ENCODE measurements at places on chromosomes 2 and 18.

- DNase-seq = no peak
Measured at GRCh38 chr18:51194604-51195003, 2.9 kb downstream of the MEX3C start.

- no peak for DNase-seq
Measured at GRCh38 chr2:1781291-1782080, 37.2 kb upstream of the PXDN start.

GRCh38 chr18:41449612-41450011 is 505.4 kb upstream of the PIK3C3 start:
- no peak for DNase-seq

GRCh38 chr2:183614799-183615435 is 490.7 kb downstream of the NUP35 start:
- DNase-seq = peak; percentile 66

DNA sequence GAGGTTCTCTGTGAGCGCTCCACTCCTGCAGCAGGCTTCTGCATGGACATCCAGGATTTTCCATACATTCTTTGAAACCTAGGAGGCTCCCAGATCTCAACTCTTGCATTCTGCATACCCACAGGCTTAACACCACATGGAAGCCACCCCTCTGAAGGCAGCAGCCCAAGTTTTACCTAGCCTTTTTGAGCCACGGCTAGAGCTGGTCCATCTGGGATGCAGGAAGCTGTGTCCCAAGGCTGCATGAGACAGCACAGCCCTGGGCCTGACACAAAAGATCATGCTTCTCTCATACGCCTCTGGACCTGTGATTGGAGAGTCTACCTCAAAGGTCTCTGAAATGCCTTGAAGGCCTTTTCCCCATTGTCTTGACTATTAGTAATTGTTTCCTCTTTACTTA is 53.6 kb upstream of the RPRM start:
- DNase-seq = no peak

DNA sequence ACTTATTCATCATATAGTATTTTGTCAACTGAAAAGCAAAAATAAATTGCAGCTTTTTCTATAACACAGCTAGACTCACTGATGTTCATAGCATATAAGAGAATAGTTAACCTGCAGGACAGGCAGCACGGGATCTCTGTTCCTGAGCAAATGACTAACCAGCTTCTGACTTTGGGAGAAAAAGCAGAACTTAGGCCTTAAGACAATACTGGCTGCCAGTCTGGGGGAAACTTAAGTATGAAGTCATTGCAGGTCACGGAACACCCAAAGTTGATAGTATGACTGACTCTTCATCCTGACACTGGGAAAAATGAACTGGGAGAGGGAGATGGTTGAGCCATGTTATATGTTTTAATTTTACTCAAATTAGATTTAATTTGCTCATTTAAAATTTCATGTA is 113.0 kb downstream of the DPP4 start:
- DNase-seq = no peak

DNA sequence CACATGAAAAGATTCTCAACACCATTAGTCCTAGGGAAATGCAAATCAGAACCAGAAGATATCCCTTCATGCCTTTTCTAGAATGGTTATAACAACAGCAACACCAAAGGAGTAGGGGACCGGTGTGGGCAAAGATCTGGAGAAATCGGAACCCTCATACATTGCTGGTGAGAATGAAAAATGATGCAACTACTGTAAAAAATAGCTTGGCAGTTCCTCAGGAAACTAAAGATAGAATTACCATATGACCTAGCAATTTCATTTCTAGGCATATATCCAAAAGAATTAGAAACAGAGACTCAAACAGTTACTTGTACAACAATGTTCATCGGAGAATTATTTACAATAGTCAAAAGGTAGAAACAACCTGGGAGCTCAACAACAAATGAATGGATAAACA is 29.2 kb upstream of the CDH7 start:
- no peak for DNase-seq

DNA sequence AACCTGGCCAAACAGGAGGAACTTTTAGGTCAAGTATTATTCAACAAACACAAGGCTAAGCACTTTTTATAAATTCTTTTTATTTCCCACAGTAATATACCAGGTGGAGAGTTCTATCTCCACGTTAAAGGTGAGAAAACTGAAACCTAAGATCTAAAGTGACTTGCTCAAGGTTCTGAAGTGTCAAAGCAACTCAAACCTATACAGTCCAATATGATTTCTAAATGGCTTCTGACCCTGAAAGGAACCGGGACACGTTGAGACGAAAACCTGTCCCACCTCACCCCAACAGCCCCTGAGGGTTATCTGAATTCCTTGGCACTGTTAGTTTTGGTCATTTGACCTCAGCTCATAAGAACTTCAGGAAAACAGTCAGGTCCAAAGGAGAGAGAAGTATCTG is 814.5 kb upstream of the LRATD1 start:
- no peak for DNase-seq

DNA sequence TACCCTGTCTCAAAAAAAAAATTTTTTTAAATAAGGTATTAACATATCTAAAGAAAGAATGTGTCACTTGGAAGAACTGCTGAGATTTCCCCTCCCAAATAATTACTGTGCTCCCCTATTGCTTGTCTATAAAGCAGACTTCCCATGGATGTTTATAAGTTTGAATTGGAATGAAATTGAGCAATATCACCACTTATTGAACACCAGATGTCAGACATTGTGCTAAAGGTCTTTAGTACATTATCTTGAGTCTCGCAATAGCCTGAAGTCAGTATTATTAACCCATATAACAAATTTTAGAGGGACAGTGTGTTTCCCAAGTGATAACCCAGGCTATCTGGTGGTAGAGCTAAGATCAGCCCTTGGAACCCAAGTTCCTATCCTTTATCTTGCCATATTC is 102.9 kb upstream of the MSH2 start:
- DNase-seq = no peak

- no peak for DNase-seq
Measured at GRCh38 chr18:65206551-65207260, 544.1 kb upstream of the CDH7 start.

DNA sequence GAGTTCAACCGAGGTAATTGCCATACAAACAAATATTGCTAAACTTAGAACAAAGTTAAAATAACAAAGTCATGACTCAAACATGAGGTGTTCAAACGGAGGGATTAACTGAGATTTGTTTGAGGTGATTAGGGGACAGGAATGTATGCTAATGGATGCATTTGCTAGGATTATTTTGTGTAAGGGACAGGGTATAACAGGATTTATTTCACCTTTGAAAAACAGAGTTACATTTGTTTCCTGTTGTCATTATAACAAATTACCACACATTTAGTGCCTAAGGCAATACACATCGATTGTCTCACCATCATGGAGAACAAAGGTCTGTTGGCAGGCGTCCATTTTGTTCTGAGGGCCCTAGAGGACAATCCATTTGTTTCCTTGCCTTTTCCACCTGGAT is 304.3 kb upstream of the CNTNAP5 start:
- no peak for DNase-seq

DNA sequence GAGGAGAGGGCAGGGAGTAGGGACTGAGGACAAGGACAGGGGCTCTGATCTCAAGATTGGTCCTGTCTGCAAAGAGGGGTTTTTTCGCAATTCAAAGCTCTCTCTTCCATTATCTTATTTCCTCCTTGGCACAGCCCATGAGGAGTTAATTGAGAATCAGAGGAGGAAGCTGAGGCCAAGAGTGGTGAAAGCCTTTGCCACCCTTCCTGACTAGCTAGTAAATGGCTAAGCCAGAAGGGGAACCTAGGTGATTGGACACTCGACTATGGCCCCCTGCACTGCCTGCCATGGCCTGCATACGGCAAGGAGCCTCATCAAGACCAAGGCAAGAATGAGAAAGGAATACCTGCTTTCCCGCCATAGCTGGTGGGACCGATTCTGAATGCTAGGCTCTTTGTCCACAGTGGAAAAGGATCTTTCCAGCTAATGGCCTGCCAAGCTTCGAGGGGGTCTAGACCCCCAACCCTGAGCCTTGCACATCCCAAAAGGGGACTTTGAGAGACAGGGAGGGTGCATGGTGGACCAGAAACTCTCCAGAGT is 237.9 kb downstream of the HAUS1 start:
- DNase-seq = no peak

- no peak for DNase-seq
Measured at GRCh38 chr2:240024766-240025165, 376 bp downstream of the NDUFA10 start.

DNA sequence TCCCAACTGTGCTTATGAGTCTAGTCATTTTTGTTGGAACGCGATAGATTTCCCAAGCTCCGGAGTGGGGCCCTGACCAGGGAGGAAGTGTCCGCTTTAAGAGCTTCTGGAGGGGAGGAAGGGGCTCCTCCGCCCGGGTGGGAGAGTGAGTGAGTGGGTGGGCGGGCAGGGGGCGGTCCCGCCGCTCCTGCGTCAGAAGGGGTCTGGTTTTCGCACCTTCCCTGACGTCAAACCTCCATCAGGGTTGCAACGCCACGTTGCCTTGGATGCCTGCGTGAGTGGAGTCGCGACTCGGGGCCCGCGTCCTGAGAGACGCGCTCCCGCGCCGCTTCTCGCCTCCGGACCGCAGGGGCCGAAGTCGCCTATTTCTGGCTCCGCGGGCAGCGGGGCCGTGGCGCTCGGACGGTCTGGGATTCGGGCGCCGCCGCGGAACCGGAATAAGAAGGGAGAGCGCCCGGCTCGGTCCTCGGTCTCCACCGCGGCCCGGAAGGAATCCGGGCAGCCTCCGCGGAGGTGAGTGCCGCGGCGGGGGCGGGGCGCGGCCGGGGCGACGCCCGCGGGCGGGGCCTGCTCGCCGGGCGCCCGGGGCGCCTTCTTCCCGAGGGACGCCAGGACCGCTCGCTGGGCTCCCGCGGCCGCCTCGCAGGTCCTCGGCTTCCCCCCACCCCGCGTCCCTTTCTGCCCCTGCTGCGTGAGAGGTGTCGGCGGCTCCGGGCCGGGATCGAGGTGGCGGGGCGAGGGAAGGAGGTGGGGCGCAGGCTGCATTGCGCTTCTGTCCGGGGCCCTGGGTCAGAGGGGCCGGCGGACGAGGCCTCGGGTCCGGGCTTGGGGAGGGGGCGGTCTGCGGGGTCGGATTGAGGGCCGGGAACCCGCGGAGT is at the start of gene ZDBF2:
TSS of gene ZDBF2 (plus strand) at position 230 of the 878 bp plus-strand sequence. CDS start 7,187 bp downstream, outside the sequence.
- DNase-seq = peak; percentile 32

GRCh38 chr18:58335821-58336220 is 291.8 kb downstream of the NEDD4L start:
- DNase-seq = no peak

DNA sequence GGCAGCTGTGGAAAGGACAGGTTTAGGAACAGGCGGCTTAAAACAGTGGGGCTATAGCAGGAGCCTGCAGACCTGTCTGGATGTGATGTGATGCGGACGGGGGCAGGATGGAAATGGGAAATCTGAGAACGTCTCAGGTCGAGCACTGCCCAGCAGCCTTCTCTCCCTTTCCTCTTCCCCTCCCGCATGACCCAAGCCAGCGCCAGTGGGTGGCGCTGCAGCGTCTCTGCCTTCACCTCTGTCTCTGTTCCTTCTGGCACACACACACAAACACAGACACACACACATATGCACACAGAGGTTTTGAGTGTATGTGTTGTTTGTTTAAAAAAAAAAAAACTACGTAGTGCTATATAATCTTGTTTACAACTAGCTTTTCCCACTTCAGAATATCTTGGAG is 82.0 kb upstream of the SLC66A3 start:
- no peak for DNase-seq

GRCh38 chr2:74461187-74462053 is 3.2 kb downstream of the WBP1 start:
- no peak for DNase-seq

DNA sequence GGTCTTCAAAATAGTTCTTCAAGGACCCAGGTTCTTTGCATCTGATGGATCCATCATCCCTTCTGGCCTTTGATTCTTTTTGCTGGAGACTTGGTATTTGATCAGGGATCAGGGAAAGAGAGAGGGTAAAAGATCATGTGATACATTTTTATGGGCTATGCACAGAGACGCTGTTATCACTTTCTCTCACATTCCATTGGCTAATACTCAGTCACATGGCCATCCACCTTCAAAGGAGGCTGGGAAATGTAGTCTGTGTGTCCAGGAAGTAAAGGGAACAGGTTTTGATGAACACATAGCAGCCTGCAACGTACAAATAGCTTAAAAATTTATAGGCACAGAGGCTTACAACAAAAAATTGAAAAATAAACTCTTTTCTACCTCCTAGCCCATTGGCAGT is 629.6 kb upstream of the FANCL start:
- DNase-seq = no peak

Measured in astrocyte of the cerebellum (primary cell).